A549 treated with CpdA at 1 μM for 4 hours (cell line): ENCODE measurements at places on chromosomes 5 and 9. TPM values are rescaled to one million over a fixed set of nuclear protein-coding genes. Genes with fewer than 3 reads are reported as not detected.

The BTNL8 gene
- total RNA-seq: not detected in 5 replicates

The KCNT1 gene
- total RNA-seq: not detected in 5 replicates

The GHR gene
- total RNA-seq: 0.01 to 0.05 TPM in 2 of 5 replicates, not detected in the others

The NR5A1 gene
- total RNA-seq: 0.08 TPM in 1 of 5 replicates, not detected in the others

The SMIM32 gene
- total RNA-seq: not detected in 5 replicates

The MEIKIN gene
- not detected in 5 replicates for total RNA-seq

The ALAD gene
- 13.7 to 17.1 TPM (median 16.4 TPM) in 5 replicates for total RNA-seq

The DBH gene
- total RNA-seq: not detected in 5 replicates
